ENCODE measurements at places on chromosomes 16 and 17.

- no peak for DNase-seq
These were observed 221.5 kb upstream of the SOX9 start for GRCh38 chr17:71899317-71899716.

GRCh38 chr17:48647103-48647962 is 21.2 kb upstream of the HOXB9 start:
- DNase-seq: peak; percentile 71

DNA sequence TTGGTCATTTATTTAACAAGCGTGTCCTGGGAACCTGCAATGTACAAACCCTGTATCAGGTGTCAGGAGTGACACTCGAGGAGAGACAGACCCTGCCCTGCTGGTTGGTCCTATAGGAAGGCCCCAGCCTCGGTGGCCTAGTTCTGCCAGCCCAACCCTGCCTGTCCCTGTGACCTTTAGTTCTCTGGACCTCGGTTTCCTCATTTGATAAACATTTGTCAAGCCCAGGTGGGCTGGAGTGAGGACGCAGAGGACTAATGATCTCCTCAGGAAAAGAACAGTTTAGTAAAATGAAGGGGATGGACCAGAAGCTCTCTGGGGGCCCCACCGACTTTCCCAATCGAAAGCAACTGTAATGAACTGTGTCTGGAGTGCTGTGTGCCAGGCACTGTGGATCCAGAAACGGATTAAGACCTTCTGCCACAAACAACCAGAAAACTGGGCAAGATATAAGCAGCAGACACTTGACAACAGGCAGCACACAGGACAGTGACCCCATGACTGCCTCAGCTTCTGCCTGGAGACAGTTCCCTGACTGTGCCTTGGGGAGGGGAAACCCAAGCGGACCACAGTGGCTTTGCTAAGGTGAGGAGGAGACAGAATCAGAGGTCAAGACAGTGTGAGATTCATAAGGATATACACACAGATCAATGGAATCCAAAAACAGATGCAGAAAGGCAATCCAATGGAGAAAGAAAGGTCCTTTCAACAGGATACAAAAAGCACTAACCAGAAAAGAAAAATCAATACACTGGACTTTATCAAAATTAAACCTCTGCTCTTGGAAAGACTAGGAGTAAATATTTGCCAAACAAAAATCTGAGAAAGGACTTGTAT is 8.8 kb downstream of the PRCD start:
- DNase-seq: no peak

DNA sequence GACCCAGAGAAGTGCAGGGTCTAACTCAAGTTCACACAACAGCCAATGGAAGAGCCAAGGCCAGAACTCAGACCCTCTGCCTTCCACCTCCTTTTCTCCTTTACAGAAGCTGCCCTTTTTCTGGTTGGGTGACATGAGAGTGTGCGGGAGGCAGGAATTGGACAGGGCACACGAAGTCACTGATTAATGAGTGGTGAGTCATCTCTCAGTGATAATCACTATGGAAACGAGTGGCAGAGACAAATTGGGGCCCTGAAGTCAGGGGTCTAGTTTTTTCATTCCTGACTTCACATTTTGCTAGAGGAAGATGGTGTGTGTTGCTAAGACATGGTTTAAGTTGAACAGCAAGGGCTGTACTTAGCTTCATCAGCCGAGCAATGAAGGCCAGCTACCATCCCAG is 312.7 kb upstream of the CCL2 start:
- no peak for DNase-seq

DNA sequence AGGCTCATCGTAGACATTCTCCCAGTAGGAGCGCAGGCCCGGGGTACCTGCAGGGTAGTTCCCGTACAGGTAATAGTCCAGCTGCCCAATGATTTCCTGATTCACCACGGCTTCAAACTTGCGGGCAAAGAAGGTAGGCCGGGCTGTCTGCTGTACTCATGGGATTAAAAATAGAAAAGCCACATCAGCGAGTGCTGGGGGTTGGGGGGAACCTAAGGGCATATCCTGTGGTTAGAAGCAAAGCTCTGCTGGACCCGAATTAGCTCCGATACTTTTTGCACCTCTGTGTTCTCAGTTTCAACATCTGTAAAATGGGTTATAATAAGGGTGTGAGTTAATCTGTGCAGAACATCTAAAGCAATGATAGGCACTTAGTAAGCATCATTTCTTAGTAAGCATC is 336.2 kb downstream of the XYLT1 start:
- peak; percentile 5 for DNase-seq

DNA sequence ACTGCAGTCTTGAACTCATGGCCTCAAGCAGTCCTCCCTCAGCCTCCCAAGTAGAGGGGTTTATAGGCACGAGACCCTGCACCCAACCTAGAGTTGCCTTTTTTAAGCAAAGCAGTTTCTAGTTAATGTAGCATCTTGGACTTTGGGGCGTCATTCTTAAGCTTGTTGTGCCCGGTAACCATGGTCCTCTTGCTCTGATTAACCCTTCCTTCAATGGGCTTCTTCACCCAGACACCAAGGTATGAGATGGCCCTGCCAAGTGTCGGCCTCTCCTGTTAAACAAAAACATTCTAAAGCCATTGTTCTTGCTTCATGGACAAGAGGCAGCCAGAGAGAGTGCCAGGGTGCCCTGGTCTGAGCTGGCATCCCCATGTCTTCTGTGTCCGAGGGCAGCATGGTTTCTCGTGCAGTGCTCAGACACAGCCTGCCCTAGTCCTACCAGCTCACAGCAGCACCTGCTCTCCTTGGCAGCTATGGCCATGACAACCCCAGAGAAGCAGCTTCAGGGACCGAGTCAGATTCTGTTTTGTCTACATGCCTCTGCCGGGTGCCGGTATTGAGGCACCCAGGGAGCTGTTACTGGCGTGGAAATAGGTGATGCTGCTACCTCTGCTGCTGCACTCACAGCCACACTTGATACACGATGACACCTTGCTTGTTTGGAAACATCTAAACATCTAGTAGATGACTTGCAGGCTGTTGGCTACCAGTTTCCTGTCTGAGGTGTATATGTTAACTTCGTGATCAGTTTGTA is 3.3 kb downstream of the RPL13 start:
- no peak for DNase-seq

DNA sequence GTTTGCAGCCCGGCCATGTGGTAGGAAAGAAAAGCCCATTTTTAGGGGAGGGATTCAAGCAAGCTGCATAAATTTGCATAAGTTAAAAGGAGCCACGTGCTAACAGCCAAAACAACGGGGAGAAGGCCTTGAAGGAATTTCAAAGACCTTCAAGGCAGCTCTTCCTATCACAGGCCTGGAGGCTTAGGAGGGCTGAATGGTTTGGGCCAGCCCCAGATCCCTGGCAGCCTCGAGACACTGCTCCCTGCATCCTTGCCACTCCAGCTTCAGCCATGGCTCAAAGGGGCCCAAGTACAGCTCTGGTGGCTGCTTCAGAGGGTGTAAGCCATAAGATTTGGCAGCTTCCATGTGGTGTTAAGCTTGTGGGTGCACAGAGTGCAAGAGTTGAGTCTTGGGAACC is 22.6 kb downstream of the PRDM7 start:
- no peak for DNase-seq

DNA sequence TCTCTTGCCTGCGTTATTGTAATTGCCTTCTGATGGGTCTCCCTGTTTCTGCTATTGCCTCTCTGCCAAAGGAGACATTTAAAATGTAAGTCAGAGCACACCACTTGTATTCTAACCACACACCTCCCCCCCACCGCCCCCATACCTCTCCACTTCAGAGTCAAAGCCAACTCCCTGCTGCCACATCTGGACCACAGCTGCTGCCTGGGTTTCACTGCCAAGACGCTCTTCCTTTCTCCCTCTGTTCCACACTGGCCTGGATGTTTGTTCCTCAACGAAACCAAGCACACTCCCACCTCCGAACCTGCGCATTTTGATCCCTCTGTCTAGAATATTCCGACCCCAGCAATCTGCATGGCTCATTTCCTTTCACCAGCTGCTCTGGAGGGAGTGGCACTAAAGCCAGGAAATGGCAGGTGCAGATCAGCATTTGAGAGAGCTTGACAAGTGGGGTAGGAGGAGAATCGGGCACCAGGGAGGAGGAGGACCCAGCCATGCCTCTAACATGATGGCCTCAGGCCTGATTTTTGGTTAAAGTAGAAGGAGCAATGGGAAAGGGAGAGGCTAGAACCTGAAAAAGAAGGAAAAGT is 92.4 kb upstream of the HS3ST2 start:
- DNase-seq: no peak

All from mucosa of descending colon (tissue), 3 donors.